ENCODE measurements at places on chromosomes 2 and 18.

- DNase-seq: no peak
These were observed 824 bp upstream of the ZNF638 start for GRCh38 chr2:71330585-71331330.

GRCh38 chr18:57326718-57327323 is 25.5 kb upstream of the ST8SIA3 start:
- no peak for DNase-seq

DNA sequence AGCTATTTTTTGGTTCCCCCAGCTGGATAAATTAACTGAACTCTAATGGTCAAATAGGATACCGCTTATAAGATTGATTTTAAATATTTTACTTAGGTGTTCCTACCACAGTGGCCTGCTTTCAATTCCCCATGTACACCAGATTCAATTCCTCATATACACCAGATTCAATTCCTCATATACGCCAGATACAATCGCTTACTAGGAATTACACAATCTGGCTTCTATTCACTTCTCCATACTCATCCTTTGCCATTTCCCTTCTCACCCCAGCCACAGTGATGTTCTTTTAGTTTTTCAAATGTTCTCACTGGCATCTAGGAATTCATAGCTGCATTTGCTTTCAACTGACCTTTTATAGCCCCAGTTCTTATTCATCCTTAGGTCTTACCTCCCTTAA is 66.5 kb downstream of the SLC40A1 start:
- DNase-seq: no peak

DNA sequence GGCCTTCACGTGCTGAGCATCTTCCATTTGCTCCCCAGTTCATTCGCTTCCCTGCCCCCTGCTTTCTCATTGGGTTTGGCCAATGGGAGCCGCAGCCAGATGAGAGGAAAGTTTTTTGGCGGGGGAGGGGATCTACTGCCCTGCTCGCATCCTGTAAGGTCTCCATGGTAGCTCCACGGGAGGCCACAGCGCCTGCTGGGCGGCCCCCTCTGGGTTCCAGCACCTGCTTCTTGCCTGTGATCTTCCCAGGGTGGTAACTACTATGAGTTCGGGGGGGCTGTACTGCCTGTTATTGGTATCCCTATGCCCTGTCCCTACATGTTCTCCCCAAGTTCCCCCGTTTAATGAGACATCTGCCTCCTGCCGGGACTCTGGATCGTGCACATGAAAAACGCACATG is 57.2 kb downstream of the INPP5D start:
- no peak for DNase-seq

GRCh38 chr2:29423061-29423666 is 307.9 kb downstream of the CLIP4 start:
- no peak for DNase-seq

DNA sequence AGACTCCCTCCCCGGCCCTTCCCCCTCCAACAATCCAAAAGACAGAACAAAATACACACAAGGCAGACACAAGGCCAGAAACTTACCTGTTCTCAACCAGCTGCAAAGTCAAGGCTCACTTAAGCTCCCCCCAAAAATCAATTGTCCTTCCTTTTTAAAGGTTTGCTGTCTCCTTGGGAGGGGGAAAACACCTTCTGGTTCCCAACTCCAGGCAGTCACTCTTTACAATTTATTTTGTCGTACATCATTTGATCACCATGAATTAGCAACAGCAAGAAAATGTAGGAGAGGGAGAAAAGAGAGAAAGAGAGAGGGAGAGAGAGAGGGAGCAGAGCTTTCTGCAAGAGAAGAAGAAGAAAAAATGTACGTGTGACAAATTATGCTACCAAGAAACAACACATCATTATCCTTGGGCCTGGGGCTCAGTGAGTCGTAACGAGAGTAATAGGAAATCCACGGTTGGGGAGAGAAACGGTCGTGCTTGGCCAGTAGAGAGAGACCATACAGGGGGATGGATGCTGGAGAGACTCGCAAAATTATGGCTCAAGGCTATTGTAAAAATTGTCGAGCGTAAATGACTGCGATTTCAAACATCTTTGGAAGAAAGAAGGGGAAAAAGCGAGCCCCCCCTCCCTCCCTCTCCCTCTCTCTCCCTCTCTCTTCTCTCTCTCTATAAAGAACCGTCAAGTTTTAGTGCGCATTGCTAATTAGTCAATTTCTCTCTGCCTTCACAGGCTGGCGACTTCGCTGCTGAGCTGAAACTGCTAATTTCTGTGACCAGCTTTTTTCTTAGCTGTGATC is at the start of gene KLHL14:
KLHL14 (minus strand) TSS at position 443 of the 801 bp plus-strand sequence. CDS start 2,432 bp downstream, outside the sequence.
- DNase-seq: no peak

DNA sequence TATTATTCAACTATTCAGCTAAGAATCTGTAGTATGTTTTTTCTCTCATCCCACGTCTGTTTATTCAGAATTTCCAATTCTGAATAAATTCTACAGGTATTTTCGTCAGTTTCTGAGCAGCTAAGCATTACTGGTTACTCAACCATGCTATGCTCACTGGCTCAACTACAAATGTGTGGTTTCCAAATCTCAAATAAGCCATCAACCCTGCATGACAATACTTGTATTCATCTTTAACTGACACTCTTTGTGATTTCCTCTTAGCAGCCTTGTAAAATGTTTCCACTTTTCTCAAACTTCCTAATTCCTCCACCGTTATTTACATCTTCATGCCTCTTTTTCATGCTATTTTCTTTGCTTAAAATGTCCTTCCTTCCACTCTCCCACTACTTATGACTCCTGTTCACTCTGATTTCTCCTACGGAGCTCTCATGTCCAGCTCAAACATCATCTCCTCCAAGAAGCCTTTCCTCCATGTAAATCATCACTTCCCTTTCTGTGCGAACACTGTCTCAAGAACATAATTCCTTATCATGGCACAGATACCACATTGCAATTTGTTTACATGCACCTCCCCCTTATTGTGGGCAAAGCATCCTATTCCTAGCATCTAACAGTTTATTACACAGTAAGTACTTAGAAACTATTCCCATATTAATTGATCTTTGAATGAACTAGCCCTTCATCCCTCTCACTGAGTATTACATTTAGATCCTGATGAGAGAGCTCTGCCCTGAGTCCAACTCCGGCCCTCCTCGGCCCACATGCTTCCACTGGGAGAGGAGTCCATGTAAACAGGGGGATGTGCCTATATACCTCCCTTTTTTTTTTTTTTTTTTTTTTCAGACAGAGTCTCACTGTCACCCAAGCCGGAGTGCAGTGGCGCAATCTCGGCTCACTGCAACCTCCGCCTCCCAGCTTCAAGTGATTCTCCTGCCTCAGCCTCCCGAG is 10.5 kb downstream of the CCDC88A start:
- no peak for DNase-seq

- no peak for DNase-seq
These were observed 37.7 kb upstream of the CNGA3 start for GRCh38 chr2:98308532-98308931.

GRCh38 chr2:190938771-190939335 is 58.2 kb downstream of the GLS start:
- DNase-seq: no peak

GRCh38 chr2:160224060-160224459 is 24.0 kb upstream of the ITGB6 start:
- DNase-seq: no peak

GRCh38 chr2:168224346-168224745 is 23.0 kb downstream of the STK39 start:
- DNase-seq: no peak

DNA sequence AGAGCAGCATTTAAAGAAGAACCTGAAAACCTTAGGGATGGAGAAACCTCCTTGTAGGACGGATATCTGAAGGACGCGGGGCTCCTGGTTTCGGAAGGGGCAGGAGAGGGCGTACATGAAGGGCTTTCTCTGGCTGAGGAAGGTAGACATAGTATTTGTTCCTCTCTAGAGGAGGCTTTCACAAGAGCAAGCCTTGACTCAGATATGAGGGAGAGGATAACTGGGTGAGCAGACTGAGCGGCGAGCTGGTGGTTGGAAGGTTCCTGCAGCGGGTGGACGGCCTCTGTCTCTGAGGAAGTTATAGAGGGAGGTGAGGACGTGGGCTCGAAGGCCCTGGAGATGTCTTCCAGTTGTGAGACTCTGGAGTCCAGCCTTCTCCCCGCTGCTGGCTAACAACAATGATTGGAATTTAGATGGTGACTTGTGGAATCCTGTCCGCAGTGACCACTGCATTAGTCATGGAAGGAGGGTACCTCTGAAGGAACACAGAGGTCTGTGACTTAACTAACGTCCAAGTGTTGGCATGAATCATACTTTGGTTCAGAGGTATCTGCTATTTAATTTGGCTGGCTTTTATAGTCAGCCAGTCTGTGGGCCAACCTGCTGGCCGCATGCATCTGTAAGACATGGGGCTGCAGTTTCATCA is 80.9 kb downstream of the ASAP2 start:
- DNase-seq: no peak

DNA sequence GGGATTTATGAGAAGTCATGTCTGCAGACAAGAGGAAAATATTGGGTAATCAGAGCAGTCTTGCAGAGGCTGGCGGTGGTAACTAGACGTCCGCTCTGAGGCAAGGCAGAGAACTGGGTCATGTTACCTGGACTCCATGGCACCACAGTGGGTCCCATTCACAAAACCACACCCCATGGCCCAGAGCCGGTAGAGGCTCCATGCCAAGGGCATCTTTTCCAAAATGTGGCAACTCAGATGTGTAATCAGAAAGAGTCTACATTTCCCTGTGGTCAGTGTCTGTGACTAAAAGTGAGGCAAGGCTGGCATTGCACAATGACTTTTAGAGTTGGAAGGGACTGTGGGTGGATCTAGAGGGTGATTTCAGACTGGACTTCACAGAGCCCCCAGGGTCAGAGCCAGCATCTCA is 113.1 kb downstream of the MREG start:
- no peak for DNase-seq

DNA sequence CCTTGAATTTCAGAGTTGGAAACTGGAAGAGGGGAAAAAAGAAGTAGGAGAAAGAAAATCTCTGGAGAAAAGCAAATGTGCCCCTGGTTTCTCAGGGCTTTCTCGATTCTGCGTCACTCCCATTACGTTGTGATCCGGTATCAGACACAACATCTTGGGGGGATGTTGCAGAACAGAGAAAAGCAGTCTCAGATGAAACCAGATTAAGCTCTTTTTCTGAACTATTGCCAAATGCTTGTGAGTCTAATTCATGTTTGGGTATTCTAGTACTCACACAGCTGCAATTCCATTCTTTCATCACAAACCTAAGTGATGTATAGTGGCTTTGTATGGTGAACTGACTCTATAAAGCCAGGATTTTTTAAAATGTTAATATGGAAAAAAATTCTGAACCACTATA is 233.2 kb downstream of the TCF4 start:
- DNase-seq: no peak

DNA sequence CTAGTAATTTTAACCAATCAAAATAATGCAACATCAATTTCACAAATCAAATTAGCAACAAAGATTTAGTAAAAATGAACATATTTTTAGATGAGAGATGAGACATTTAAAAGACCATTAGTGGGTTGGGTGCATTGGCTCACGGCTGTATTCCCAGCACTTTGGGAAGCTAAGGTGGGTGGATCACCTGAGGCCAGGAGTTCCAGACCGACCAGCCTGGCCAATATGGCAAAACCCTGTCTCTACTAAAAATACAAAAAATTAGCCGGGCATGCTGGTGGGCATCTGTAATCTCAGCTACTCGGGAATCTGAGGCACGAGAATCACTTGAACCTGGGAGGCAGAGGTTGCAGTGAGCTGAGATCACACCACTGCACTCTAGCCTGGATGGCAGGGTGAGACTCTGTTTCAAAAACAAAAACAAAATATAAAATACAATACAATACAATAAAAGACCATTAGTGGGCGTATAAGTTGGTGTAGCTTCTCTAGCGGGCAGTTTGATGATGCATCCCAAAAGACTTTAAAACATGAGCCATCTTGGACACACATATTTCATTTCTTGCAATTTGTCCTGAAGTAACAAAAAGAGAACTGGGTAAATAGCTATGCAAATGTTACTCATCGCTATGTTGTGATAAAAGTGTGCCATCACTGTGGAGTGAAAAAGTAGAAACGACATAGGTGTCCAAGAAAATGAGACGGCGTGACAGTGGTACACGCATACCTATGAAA is 101.8 kb downstream of the COL6A3 start:
- DNase-seq: no peak

DNA sequence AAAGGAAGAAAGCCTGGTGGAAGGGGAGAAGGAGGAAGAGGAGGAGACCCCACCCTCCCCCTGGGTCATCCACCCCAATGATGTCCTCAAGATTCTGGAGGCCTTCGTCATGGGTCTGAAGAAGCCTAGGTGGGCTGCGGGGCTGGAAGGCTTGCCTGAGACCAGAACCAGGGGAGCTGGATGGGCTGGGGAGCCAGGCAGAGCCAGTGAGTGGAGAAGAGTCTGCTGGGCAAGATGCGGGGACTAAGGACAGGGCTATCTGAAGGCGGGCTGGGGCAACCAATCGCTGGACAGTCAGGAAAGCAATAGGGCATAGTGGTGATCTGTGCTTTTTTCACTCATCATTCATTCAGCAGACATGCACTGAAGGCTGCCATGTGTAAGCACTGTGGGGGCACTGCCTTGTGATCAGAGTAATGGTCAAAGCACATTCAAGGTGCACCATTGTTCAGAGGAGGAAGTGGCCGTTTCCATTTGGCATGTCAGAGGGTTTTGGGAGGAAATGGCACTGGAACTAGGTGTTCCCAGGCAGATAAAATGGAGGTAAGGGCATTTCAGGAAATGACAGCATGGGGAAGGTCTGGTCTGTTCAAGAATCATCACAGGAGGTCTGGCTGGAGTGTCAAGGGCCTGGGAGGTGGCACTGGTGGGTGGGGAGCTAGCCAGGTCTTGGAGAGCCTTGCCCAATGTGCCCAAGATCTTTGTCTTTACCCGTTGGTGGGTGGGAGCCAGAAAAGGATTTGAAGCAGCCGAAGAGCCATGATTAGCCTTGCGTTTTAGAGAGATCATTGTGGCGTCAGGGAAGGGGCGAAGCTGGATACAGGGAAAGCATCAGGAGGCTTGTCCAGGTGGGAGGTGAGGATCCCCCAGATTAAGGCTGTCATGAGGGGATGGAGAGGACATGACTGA is 24.2 kb downstream of the OTOF start:
- DNase-seq: no peak

DNA sequence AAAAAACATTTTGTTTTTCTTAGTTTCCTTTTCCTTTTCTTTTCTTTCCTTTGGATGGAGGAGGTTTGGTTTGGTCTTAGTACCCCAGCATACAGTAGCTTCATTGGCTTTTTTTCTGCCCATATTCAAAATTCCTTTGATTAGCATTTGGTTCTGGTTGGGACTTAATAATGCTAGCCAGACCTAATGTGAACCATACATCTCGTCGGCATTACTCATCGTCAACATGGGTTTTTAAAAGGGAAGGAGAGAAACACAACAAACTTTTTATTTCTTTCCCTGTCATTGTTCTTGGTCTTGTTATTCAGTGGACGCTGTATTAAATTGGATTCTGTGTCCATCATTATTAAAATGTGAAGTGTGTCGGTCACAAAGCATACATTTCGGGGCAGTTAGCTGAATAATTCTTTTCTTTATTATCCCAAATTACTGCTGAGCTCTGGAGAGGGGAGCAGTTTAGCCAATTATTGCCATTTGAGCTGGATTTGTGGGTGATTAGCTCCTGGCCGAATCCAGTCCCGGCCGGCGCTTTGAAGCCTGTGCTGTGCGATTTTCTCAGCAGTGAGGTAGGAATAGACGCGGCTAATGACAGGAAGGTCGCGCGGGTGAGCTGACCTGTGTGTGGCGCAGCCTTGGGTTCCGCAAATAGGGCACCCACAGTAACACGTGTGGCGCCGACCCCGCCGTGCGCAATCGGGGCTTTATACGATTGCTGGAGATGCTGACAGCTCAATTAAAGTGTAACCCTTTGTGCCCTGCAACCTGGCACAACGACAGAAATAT is 303.3 kb downstream of the GBX2 start:
- no peak for DNase-seq

Data from esophagus squamous epithelium (tissue), 5 donors.